ENCODE measurements at places on chromosomes 11 and 22.

- DNase-seq, result no peak
These were observed 524 bp downstream of the MS4A8 start for GRCh38 chr11:60699936-60700335.

GRCh38 chr11:2142300-2142759 is 3.1 kb upstream of the IGF2 start:
- no peak for DNase-seq

- DNase-seq, result no peak
These were observed 6.1 kb upstream of the UPB1 start for GRCh38 chr22:24489011-24489410.

DNA sequence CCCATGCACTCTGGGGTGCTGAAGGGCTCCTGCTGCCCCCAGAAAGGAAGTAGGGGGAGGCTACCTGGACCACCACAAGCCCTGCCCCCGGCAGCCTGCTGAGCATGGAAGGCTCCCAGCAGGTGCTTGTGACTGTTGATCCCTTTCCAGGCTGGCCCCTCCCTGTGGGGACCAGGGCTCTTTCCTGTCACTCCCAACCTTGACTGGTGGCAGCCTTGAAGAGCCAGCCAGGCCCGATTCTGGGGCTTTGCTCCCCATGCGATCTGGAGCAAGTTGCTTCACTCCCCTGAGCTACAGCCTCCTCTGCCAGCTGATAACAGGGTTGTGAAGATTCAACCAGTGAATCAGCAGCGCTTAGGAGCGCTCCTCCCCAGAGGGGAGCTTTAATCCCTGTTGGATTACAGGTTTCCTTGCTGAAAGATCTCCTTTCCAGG is 4.6 kb upstream of the CST6 start:
- DNase-seq, result no peak

GRCh38 chr22:38451404-38451803 is 3.6 kb downstream of the KCNJ4 start:
- DNase-seq, result no peak

DNA sequence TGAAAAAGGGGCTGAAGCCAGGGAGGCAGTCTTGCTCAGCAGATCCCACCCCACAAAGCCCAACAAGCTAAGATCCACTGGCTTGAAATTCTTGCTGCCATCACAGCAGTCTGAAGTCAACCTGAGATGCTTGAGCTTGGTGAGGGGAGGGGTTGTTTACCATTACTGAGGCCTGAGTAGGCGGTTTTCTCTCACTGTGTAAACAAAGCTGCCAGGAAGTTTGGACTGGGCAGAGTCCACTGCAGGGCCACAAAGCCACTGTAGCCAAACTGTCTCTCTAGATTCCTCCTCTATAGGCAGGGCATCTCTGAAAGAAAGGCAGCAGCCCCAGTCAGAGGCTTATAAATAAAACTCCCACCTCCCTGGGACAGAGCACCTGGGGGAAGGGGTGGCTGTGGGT is 746.1 kb upstream of the LRRC4C start:
- DNase-seq, result no peak

DNA sequence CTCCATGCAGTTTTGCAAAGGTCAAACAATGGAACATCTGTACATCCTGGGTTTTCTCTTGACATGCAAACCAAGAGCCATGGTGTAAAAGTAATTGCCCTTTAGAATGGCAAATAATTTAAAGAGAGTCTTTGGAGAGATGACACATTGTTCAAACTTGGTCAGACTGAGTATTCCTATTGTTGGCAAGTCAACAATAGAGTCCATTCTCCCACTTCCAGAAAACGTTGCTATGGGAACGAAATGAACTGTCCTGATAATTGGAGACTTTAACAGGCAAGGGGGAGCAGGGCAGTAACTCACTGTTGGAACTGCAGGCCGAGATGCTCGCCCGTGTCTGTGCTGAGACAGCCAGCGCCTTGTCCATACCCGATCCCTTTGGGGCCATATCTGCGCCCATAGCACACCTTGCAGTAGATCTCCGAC is 13.9 kb downstream of the CSRP3 start:
- DNase-seq, result no peak

DNA sequence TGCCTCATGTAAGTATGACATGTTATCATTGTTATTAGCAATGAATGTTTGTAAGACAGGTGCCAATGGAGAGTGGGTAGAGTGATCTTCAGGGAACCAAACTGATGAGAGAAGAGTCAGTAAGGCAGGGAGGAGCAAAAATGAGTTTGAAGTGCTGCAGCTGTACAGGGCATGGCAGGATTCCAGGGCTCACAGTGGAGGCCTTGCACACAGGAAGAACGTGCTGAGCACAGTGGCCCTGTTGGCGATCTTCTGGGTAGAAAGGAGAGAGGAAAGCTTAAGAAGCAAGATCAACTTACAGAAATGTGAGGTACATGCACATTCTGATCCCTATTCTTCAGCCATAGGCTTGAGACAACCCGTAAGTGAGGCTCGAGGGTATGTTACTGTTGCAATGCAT is 219.3 kb upstream of the TMEM45B start:
- no peak for DNase-seq

GRCh38 chr11:133830931-133831907 is 14.1 kb downstream of the SPATA19 start:
- no peak for DNase-seq

DNA sequence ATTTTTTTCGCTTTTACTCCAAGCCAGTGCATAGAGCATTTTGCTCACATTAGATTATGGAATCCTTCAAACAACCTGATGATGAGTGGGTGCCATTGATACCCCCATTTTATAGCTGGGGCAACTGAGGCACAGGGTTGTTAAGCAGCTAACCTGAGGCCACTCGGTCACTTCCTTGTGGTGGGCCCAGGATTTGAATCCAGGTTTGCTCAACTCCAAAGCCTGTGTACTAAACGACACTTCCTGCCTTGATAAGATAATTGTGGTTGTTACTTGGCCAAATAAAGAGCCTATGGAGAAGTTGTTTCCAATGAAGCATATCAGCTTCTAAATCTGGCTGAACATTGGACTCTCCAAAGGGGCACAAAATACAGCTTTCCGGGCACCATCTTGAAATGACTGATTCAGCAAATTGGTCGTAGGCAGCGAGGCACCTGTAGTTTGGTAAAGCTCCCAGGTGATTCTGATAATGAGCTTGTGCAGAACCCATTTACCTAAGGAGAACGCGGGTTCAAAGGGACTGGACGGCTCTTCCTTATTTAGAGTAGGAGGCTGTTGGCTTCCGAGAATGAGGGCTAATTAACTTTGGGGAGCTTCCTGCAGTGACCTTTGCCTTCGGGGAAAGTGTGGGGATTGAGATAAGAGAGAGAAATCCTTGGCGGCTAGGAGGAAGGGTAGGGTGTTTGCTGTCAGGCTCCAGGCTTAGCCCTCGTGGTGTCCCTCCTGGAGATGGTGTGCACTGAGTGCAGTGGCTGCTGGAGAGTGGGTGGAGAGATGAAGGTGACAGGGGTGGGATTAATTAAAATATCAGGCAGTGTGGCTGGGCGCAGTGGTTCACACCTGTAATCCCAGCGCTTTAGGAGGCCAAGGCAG is 17.5 kb upstream of the EHF start:
- DNase-seq, result no peak

DNA sequence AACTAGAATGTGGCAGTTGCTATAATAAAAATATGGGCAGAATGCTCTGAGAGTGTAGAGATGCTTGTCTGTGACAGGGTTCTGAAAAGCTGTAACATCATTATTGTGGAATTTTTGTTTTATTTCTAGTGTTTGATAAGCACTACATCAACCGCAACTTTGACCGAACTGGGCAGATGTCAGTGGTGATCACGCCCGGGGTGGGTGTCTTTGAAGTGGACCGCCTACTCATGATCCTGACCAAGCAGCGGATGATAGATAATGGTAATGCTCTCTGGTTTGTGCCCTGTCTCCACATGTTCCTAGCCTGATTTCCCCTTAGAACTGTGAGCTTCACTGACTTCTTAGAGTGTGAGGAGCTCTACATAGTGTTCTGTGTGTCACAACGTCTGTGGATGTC is 48.8 kb downstream of the DEPDC5 start:
- DNase-seq, result no peak

GRCh38 chr22:26444777-26445176 is 15.7 kb downstream of the ASPHD2 start:
- DNase-seq, result no peak

- no peak for DNase-seq
These were observed 13.5 kb downstream of the PIK3IP1 start for GRCh38 chr22:31278626-31279326.

DNA sequence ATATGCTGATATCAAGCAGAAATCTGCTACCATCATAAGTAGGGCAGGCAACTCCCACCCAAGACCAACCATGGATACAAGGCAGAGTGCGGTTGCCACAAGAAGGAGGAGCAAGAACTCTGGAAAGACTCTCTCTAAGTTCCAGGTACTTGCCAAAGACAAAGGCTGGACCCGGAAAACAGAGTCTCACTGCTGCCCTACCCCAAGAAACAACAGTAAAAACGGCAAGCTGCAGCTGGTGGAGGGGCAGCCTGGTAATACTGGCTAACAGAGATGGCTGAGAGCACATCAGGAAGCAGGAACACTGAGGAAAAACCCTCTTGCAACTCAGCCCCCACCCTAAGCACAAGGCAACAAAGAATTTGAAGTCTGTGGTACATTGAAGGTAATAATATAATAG is 27.7 kb upstream of the NXPE2 start:
- DNase-seq, result no peak

- no peak for DNase-seq
These were observed 16.8 kb downstream of the SERPING1 start for GRCh38 chr11:57614234-57614772.
